Large intestine (tissue), 12 donors: ENCODE measurements at places on chromosomes 5 and 9. TPM values are rescaled to one million over a fixed set of nuclear protein-coding genes. Genes with fewer than 3 reads are reported as not detected.

DNA sequence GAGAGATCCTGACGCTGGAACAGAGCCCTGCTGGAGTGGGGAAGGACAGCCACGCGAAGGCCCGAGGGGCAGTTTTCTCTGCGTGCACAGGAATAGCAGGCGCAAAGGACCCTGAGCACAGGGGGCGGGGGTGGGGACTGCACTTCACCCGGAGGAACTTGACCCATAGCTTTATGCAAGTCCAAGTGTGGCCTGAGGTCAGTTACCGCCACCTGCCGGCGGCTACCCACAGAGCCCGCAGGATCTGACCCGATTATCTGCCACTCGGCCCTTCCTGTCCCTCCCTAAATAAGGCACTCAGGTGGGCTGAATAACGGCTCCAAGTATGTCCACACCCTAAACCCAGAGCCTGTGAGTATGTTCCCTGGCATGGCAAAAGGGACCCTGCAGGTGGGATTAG, 65.4 kb upstream of the FCN1 start:
- DNase-seq, result no peak

EQTN gene
- polyA plus RNA-seq, result 0.34 TPM

DNA sequence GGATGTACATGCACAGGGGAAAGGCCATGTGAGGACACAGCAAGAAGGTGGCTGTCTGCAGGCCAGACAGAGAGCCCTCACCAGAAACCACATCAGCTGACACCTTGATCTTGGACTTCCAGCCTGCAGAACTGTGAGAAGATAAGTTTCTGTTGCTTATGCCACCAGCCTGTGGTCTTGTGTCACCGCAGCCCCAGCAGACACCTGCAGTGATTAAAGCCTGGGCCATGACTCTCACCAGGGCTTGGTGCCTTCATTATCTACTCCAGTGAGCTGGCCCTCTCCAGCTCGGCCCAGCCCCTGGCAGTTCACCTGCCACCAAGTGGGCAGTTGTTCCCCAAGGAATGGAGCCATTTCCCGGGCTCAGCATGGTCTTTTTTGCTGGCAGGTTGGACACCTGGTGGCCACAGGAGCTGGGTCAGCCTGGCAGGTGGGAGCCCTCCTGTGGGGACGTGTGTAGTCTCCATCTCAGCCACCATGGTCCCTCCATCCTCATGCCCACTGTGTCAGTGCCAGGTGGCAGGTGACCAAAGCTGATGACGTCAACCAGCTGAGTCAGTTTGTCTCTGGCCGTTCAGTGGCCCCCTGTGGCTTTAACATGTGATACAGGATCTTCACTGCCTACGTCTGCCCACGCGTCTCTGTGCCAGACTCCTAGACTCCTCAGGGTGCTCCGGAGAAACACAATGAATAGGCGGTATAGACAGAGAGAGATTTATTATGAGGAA, 99.9 kb upstream of the PPP1R26 start:
- no peak for DNase-seq

- DNase-seq, result peak; percentile 75
Observed at GRCh38 chr9:123485216-123485615, 129.2 kb downstream of the CRB2 start.

FLT4 gene
- 10.2 TPM for polyA plus RNA-seq

PCDHGA4 gene
- 0.79 TPM for polyA plus RNA-seq

DNA sequence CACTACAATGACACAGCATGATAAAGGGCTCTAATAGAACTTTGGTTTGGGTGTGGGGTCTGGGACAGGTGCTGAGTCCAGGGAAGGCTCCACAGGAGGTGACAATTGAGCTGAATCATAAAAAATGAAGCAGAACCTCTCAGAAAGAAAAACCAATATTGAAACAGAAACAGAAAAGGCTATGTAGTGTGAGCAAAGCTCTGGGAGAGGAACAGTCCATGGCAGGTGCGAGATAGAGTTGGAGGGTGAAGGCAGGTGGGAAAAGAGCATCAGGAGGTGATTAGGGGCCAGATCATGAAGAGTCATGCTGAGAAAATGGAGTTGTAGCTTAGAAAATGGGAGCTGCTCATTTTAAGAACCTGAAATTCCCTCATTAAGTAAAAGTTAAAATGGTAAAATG, 164.9 kb downstream of the KCTD16 start:
- no peak for DNase-seq
